Stimulated activated CD4-positive, alpha-beta T cell treated with anti-CD3 and anti-CD28 coated beads, TNF-alpha, amount 100 ng/mL, for 4 hours (primary cell): ENCODE measurements at places on chromosomes 4 and X.

DNA sequence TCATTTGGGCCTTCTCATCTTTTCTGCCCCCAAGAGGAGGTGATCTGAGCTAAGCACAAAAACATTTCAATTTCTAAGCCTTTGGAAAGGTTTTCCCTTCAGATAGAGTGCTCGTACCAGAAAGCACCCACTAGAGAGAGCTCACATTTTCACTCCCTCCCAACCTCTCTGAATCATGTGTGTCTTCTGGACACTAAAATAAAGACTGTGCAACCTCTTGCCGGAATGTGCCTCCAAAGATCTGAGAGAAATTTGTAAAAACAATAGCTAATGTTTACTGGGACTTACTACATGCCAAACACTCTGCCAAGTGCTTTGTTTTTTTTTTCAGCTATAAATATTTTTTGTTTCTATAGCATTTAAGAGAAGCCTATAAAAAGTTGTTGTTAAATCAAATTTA is 120.6 kb upstream of the LNX1 start:
- DNase-seq, result no peak

- no peak for DNase-seq
Observed at GRCh38 chr4:72529148-72529822, 39.7 kb downstream of the ADAMTS3 start.

DNA sequence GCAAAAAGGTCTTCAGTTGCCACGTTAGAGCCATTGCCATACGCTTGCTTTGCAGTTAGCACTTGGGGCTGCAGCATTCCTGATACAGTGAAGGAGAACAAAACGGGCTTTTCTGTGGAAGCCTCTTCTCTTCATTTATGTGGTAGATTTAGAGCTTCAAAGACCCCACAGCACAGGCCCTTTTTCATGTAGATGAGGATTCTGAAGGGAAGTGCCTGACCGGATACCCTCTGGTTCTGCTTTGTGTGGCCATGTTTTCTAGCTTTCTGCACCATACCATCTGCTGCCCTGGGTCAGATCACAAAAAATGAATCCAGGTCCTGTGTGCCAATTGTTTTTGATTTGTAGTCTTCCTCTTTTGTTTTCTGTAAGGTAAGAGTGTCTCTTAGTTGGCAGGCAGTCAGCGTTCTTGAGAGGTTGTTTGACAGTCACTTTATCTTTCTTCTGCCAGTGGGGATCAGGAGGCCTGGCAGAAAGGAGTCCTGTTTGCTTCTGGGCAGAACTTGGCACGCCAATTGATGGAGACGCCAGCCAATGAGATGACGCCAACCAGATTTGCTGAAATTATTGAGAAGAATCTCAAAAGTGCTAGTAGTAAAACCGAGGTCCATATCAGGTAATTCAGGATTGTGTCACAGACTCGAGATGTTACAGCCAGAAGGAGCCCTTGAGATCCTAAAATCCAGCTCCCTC is 7.7 kb downstream of the LAP3 start:
- no peak for DNase-seq

- DNase-seq, result no peak
Observed at GRCh38 chrX:149161435-149162088, 343.5 kb downstream of the IDS start.

GRCh38 chr4:25786497-25787065 is 76.2 kb downstream of the SEL1L3 start:
- DNase-seq, result no peak

GRCh38 chr4:46459308-46459707 is 69.4 kb upstream of the GABRA2 start:
- no peak for DNase-seq

- no peak for DNase-seq
Observed at GRCh38 chr4:36207831-36208520, 36.3 kb downstream of the ARAP2 start.

GRCh38 chrX:150648296-150648940 is 44.8 kb upstream of the MTMR1 start:
- DNase-seq, result no peak

DNA sequence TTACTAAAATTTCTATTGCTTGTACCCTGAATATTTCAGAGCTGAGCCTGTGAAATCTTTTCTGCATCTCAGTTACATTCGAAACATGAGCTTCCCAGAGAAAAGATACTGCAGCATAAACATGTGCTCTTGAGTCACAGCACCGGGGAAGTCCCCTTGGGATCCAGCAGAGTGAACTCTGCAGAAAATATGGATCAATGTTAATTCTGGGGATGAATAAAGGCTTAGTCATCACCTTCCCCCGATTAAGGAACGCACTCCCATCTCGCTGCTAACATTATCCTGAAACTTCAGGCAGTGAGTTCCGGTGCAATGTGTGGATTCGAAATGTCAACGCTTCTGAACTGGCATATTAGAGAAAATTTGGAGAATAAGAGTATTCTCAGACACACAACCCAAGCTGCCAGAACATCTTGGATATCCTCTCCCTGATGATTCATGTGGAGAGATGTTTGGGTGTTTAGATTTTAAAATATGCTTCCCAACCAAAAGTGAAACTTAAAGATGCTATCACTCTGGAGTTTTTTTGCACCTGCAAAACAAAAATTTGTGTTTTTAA is 90.8 kb downstream of the IRF2 start:
- DNase-seq, result no peak

DNA sequence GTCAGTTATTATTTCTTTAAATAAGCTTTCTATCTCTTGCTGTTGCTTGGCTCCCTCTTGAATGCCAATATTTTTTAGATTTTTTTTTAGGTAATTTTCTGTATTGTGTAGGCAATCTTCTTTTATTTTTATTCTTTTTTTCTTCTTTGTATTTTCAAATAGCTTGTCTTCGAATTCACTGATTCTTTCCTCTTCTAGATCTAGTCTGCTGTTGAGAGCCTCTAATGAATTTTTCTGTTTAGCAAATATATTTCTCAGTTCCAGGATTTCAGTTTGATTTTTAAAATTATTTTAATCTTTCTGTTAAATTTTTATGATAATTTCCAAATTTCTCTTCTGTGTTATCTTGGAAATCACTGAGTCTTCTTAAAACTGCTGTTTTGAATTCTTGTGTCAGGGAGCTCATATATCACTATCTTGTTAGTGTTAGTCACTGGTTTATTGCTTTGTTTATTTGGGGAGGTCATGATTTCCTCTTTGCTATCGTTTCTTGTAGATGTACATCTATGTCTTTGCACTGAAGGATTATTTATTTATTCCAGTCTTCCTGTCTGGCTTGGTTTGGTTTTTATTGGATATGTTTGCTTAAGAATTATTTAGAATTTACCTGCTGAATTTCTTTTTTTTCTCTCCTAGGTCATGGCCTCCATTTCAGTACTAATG is 39.9 kb upstream of the GPRIN3 start:
- DNase-seq, result no peak

DNA sequence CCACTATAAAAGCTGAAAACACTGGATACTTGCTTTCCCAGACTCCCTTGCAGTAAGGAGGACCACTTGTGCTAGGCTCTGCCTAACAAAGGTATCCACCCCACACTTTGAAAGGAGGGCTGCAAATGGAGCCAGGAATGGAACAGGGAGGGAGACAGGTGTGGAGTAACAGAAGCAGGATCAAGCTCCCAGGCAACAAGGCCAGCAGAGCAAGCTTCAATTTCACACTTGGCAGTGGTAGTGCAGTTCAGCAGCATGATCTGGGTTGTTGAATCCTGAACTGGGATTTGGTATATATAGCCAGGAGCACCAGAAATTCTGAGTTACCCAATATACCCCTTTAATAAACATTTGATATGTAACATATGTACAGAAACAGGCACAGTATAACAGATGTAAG is 9.8 kb downstream of the LAMP2 start:
- DNase-seq, result no peak

DNA sequence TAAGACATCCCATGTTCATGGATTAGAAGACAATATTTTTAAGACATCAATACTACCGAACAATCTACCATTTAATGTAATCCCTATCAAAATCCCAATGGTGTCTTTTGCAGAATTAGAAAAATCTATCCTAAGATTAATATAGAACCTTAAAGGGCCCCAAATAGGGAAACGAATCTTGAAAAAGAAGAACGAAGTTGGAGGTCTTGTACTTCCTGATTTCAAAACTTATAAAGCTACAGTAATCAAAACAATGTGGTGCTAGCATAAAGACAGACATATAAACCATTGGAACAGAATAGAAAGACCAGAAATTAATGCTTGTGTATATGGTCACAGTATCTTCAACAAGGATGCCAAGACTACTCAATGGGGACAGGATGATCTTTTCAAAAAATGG is 42.0 kb downstream of the CENPE start:
- no peak for DNase-seq

DNA sequence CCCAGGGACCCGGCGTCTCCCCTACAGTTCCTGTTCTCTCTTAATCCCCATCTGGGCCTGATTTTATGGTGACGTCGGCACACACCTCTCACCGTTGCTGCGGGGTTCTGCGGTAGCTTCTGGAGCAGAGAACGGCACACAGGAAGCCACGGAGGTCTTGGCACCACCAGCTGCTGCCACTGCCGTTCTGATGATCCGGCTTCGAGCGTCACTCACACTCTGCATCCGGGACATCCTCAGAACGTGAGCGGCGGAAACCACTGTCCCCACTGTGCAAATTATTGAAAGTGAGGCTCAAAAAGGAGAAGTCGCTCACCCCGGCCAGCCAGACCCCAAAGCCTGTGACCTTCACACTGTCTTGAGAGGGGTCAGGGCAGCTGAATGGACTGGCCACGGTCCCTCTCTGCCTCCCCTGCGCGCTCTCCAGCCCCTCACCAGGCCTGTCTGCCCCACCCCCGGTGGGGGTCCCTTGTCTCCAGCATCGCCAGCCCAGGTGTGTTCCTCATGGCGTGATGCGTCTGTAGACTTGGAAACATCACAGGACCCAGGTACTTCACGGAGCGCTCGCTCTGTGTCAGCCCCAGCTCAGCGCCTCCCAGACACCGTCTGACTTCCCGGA is 201.1 kb downstream of the AFAP1 start:
- DNase-seq, result no peak

GRCh38 chrX:150324035-150324728 is 38.9 kb upstream of the MAMLD1 start:
- DNase-seq, result no peak

- DNase-seq, result no peak
Observed at GRCh38 chr4:8837181-8837841, 34.3 kb downstream of the HMX1 start.
